ENCODE measurements at places on chromosomes 1 and 21. TPM values are rescaled to one million over a fixed set of nuclear protein-coding genes. Genes with fewer than 3 reads are reported as not detected.
A peak's percentile ranks its signal among the peaks of the same experiment; 100 is the strongest.

CSTB gene
- 22.2 TPM for total RNA-seq

LCE3E gene
- total RNA-seq: not detected

RAB42 gene
- total RNA-seq: 2.2 TPM

DNA sequence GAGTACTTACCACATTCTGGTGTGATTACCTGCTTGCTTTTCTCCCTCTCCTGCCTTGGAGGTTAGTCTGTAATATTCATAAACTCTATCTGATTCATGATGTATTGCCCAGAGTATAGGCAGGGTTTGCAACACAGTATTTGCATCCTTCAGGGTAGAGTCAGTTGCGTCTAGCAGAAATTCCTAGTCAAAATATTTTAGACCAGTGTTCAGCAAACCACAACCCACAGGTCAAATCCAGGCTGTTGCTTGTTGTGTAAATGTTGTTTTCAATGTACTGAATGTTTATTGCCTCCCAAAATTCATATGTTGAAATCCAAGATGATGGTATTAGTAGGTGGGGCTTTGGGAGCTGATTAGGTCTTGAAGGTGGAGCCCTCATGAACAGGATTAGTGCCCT, 82.9 kb downstream of the NGF start:
- ATAC-seq: no peak
- H3K27ac ChIP-seq: no peak overlapping the region
- H3K27me3 ChIP-seq: no peaks in the 10 kb centered on the region
- no peaks in the 10 kb centered on the region for H3K36me3 ChIP-seq

DNA sequence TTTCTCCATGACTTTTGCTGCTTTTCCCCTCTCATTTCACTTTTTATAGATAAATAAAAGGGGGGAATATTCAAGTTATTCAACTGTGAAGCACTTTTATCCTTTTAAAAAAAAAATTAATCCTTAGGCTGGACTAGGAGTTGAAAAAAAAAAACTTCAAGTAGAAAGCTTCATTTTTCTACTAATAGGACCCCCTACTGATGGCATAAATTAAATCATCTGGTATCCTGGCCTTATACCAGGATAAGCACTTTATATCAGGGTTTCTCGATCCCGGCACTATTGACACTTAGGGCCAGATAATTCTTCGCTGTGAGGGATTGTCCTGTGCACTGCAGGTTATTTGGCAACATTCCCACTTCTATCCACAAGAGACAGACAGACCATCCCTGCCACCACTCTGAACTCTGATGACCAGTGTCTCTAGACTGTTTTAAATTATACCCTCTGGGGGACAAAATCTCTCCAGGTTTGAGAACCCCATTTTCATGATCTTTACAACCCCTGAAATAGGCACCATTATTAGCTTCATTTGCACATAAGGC, 17.6 kb downstream of the USP33 start:
- no peak overlapping the region for H3K4me3 ChIP-seq
- no peaks in the 10 kb centered on the region for H3K27me3 ChIP-seq

DNA sequence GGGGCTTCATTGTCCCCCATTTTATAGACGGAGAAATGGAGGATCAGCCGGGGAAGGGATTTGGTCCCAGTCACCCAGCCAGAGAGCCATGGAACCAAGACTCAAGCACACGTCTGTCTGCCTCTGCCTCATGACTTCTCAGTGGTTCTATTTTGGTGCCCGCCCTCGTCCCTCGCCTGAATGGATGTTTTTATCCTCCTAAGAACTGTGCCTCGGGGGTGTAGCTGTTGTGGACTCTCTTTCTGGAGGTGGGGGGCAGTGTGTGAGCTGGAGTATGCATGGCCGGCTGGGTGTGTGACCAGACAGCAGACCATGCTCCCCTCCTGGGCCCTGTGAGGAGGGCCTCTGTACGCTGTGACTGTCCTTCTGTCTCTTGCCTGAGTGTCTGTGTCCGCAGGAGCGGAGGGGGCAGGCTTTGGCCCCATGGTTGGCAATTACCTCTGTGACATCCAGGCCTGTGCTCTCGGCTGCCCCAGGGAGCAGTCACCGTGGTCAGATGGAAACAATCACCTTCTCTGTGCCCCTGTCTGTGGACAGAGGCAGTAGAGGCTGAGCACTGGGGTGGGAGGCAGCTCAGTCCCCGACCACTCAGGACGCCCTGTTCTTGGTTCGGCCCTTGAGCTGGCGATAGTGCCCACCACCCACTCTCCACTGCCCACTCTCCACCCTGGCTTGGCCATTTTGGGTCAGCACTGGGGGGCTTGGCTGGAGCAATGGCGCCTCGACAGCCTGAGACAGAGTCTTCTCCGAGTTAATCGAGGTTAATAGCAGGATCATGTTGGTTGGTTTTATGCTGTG, 20.4 kb downstream of the WNT4 start:
- no peaks in the 10 kb centered on the region for H3K27me3 ChIP-seq
- H3K27ac ChIP-seq: no peak overlapping the region
- H3K4me1 ChIP-seq: peaks cover 10% of the 10 kb centered on the region
- no peak overlapping the region for H3K4me3 ChIP-seq
- ATAC-seq: peak; percentile 11
- no peaks in the 10 kb centered on the region for H3K36me3 ChIP-seq

DNA sequence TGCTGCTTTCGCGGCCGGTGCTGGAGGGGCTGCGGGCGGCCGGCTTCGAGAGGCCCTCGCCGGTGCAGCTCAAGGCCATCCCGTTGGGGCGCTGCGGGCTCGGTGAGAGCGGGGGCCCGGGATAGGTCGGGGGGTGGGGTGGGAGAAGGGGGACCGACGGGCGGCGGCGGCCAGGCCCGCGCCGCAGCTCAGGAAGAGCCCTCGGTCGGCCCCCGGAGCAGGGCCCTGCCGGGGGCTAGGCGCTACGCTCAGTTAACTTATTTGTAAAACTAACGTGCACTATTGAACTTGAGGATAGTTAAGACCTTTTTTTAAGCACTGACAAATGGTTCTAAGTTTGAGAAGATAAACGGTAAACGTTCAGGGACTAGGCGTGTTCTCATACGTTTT, 418 bp downstream of the DDX20 start:
- peak overlapping the region; percentile 91 for H3K27ac ChIP-seq
- no peaks in the 10 kb centered on the region for H3K27me3 ChIP-seq
- ATAC-seq: no peak
- peaks cover 34% of the 10 kb centered on the region for H3K36me3 ChIP-seq
- H3K4me1 ChIP-seq: peaks cover 2% of the 10 kb centered on the region
- peak overlapping the region; percentile 92 for H3K4me3 ChIP-seq

DNA sequence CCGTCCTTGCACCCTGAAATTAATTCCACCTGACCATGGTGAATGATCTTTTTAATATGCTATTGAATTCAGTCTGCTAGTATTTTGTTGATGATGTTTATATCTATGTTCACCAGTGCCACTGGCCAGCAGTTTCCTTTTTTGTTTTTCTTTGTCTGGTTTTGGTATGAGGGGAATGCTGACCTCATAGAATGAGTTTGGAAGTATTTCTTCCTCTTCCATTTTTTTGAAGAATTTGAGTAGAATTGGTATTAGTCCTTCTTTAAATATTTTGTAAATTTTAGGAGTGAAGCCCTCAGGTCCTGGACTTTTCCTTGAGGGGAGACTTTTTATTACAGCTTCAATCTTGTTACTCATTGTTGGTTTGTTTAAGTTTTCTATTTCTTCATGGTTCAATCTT, 231.6 kb downstream of the MRPL39 start:
- H3K36me3 ChIP-seq: no peaks in the 10 kb centered on the region
- H3K27me3 ChIP-seq: no peaks in the 10 kb centered on the region
- no peak overlapping the region for H3K4me3 ChIP-seq
- no peak overlapping the region for H3K27ac ChIP-seq
- no peaks in the 10 kb centered on the region for H3K4me1 ChIP-seq
- ATAC-seq: no peak
